ENCODE measurements at places on chromosomes 2 and 18.

GRCh38 chr2:27701676-27702075 lies 38.0 kb downstream of the SLC4A1AP start:
- DNase-seq, result no peak

DNA sequence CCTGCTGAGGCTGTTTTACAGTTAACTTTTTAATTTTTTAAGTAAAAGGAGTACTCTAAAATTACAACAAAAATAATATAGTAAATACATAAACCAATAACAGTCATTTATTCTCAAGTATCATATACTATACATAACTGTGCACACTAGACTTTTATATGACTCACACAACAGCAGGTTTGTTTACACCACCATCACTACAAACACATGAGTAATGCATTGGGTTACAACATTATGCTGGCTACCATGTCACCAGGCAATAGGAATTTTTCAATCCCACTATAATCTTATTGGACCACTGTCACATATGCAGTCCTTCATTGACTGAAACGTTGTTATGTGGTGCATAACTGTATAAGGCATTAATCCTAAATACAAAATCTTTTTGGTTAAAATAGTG lies 42.5 kb downstream of the RASGRP3 start:
- peak; percentile 61 for DNase-seq

DNA sequence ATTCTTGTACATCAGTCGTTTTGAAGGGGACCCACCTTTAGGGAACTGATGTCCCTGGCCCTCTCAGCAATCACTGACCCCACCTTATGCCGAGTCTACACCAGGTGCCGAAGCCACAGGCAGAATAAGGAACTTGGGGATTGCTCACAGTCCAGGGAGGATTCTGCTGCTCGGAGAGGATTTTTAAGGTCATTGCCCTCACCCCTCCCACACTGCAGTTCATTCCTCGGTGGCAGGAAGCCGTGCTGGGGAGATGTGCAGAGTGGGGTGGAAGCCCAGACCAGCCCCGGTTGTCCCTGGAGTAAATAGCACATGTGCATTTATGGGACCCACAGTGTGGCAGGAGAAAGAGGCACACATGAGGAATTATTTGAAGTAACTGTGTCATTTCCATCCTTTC lies 50.4 kb downstream of the PLB1 start:
- no peak for DNase-seq

DNA sequence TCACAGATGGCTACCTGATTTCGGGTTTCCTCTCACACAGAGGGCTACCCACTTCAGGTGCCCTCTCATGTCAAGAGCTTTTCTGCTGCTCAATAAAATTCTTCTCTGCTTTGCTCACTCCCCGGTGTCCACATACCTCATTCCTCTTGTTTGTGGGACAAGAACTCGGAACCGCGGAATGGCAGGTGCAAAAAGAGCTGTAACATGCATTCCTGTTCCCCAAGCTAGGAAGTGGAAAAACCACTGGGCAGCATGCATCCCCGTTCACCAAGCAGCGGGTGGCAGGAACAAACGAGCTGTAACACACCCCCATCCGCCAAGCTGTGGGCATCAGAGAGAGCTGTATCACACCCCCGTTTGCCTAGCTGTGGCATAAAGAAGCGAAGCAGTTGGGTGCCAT lies 27.2 kb upstream of the FRZB start:
- DNase-seq, result no peak

DNA sequence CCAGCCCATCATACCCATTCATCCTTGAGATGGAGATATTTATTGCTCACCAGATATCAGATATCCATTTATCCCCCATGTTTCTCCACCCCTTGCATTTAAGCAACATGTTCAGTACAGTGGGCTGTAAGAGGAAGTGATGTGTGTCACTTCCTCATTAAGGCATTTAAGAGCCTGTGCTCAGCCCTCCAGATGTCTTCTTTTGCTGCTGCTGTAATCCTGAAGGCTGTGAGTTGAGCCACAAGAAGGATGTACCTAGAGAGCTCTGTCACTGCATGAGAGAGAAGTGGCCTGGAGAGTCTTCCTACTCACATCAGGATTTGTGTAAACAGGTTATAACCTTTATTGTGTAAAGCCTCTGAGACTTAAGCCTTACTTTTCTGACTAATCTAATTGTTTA lies 151.8 kb upstream of the UNC80 start:
- DNase-seq, result peak; percentile 3

DNA sequence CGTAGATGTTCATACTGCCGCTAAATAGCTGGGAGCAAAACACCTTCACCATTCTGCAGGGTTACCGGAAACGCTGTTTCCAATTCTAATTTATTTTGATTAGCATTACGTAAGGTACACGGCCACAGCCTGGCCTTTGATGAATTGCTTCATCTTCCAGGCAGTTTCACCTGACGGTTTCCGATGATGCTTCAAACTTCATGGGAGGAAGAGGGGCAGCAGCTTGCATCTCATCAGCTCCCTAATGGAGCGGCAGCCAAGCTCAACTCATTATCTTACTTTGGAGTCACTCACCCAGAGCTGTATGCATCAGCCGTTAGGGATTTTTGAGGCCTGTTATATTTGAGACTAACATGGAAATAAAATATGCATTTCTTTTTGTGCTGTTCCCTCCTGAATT lies 54.8 kb downstream of the TMEM18 start:
- DNase-seq, result no peak

DNA sequence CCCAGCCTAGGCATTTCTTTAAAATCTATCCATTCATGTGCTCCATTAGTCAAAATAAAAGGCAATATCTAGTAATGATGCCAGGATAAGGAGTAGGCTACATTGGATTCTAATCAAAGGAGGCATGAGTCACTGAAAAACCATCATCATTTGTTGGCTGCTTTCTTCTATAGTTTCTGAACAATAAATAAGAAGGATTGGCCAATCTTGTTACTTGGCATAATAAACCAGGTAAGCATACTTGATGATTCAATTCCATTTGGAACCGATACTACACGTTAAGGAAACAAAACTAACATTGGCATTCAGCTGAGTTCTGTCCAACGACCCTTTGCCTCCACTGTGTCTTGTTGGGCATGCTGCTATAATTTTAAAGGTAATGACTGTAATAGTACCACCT lies 27.2 kb downstream of the ATP8B1 start:
- no peak for DNase-seq

DNA sequence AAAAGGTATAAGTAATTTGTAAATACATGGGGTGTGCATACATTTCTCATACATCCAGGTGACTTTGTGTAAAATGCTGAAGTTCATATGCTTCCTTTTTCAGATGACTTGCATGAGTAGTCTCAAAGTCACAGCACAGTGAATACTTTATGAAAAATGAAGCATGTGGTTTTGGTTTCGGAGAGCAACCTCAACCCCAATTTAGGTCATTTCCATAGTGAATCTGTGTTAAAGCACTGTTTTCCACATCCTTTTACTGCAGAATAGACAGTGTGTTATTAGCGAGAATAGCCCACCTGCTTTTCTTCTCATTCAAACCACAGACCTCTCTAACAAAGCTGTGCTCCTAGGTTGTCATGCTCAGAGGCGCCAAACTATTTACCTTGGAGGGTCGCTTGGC lies 204.4 kb upstream of the RASGRP3 start:
- no peak for DNase-seq

DNA sequence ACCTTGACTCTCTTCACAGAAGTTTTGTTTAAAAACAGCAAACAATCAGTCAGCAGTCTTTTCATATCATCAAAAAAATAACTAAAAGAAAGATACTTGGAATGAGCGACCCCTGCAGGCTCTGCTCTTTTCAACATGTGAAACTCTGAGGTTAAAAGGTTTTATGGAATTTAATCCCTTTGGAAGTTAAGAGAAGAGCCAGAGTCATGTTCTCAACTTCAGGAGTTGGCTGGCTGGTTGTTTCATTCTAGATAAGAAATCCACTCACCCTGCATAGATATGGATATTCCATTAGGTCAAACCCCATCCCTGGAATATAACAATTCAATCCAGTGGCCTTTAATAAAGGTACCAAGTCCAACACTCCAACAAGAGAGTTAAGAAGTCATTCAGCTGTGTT lies 115.6 kb upstream of the RMDN2 start:
- DNase-seq, result peak; percentile 85

DNA sequence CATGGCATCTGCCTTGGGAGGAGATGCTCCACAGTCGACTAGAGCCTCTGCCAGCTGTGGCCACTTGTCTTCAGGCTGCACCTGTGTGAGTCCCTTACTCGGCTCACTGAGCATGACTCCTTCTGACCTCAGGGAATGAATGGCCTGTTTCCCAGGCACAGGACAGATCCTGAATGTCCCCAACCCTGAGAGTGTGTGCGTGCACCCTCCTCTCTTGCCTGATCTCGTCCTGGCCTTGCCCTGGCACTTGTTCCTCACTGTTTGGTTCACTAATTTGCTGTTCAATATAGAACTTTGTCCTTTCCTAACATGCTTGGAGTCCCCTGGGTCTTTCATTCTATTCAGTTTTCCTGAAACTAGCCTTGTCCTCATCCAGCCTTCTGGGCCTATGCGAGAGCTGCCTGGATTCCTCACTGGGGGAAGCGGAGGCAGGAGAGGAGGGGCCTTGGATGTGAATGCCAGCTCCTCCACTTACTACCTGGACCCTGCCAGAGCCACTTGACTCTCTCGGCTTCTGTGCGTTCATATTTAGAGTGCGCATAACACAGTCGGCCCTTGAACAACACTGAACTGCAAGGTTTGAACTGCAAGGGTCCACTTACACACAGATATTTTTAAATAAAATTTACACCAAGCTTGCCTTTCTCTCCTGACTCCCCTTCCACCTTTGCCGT lies 184.8 kb downstream of the ACKR3 start:
- no peak for DNase-seq

GRCh38 chr18:75229437-75229836 lies 18.8 kb downstream of the TSHZ1 start:
- no peak for DNase-seq

DNA sequence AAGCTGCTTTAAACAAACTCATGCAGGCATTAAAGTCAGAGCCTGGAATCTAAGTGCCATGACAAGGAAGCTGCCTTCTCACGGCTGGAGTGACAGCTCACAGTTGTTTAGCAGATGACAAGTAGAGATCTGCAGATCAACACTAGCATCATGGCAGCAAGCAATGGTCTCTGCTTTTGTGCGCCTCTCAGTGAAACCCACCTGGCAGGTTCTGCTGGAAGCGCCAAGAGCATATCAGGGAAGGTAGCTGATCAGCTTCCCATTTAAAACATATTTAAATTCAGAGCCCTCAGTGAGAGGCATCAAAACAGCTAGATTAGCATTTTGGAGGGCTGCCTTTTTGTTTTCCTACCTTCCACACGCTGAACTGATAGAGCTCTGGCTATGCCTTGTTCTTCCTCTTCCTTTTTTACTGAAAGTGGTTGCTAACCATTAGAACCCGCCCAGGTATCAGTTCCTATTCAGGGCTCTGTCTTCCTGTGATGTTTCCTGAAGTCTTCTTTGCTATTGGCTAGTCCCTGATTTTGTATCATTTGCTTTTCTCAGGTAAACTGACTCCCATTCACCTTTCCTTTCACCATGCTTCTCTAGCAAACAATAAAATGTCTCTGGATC lies 70.8 kb downstream of the TMEM200C start:
- DNase-seq, result no peak

DNA sequence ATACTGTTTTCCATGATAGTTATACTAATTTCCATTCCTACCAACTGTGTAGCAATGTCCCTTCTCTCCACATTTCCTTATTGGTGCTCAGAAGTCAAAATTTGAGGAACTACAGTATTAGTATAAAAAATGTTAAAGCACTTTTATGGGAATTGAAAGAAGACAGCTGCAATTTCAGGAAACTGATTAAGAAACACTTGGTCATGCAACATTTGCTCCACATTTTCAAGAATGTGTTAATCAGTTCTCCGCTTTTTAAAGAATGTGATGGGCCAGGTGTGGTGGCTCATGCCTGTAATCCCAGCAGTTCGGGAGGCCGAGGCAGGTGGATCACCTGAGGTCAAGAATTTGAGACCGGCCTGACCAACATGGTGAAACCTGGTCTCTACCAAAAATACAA lies 33.6 kb upstream of the MGAT4A start:
- no peak for DNase-seq

DNA sequence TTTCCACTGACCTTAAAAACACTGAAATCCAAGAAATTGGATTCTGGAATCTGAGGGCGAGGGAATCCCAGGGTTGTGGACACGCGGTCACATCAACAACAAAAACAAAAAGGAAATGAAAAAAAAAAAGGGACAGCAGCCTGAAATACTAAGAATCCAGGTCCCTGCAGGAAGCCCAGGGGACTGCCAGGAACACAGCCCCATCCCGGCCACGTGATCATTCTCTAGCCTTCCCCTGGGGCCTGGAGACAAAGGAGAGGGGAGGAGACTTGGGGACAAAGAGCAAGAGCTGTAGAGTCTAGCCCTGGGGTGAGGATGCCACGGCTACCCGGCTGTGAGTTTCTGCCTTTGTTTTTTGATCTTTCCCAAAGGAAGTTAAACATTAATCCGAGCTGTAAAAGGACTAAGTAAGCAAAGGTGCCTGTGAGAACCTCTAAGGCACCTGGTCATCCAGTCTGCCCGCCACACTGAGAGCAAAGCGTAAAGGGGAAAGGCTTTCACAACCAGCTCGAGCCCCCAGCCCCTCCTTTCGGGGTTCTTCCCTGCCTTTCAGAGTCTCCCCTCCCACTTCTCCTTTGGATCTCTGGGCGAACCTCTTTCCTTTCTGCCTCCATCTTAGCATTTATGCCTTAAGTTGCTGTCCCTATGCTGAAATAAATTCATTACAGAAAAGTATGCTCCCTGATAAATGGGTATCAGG lies 57.9 kb upstream of the MSH2 start:
- DNase-seq, result no peak

DNA sequence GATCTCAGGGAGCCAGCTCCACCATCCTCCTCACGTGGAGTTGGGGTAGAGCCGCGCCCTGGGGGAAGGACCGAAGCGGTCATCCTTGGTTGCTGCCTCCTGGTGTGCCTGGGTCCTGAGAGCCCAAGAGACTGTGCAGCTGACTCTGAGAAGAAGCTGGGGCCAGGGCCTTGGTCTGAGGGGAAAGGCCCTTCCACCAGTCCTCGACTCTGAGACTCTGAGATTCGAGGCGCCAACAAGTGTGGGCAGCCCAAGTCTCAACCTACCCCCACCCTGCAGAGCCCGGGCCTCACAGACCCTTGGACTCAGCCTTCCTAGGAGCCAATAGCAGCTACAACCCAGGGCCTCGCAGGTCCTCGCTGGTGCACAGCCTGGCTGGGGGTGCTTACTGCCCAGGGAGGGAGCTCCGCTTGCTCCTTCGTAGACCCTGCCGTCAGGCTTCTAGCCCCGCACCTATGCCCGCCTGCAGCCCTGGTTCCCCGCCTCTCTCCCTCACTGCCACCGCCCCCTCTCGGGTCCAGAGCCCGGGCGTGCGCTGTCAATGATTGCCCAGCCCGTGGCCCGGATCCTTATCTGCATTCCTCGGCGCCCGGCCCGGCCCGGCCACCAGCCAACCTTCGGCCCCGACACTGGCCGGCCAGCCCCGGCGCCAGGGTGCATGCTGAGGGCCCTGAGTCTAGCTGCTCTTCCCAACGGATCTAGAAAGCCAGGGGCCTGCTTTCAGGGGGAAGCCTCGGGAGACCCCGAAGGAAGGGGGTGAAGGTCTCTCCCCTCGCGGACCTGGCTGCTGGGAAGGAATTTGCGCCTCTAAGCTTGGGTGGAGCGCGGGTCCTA lies 2.0 kb downstream of the IHH start:
- DNase-seq, result no peak

- DNase-seq, result no peak
Measured at GRCh38 chr2:230783101-230783500, 70.5 kb downstream of the CAB39 start.

- DNase-seq, result peak; percentile 71
Measured at GRCh38 chr2:235170536-235171521, 219.0 kb downstream of the SH3BP4 start.
